ENCODE measurements at places on chromosomes 6 and 20. TPM values are rescaled to one million over a fixed set of nuclear protein-coding genes. Genes with fewer than 3 reads are reported as not detected.

DNA sequence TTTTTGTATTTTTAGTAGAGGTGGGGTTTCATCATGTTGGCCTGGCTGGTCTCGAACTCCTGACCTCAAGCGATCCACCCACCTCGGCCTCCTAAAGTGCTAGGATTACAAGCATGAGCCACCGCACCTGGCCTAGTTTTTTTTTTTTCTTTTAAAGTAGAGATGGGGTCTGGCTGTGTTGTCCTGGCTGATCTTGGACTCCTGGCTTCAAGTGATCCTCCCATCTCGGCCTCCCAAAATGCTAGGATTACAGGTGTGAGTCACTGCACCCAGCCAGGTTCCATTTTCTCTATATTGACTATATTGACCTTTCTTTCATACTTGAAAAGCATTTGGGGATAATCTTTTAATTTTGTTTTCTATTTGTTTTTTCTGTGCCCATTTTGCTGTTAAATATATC lies 13.3 kb downstream of the PANK2 start:
- peaks cover 7% of the 10 kb centered on the region for H3K36me3 ChIP-seq
- H3K4me1 ChIP-seq = peaks cover 74% of the 10 kb centered on the region
- no peak overlapping the region for H3K4me3 ChIP-seq
- no peak overlapping the region for H3K27ac ChIP-seq

DNA sequence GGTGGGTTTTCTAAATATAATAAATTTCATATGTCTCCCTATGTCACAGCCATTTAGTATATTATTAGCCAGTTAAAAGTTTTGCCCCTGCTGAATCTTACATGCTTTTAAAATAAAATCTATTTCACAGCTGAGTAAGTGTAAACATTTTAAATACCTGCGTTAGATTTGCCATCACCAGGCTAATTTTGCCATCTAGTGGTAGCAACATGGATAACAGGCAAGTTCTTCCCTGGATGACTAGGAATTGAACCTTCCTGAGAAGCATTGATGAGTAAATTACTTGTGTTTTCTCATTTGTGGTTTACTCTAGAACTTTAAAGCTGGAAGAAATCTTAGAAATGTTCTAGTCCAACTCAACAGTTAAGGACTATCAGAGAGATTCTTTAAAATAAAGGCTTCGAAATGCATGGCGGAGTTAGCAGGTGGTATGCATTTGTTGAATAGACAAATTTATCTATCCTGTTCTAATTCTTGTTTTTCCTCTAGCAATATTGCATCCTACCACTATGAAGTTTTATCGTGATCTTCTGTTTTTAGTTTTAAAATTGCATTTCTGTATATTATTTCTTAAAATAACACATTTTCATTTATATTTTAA lies 2.6 kb downstream of the PRSS35 start:
- peaks cover 39% of the 10 kb centered on the region for H3K27me3 ChIP-seq
- H3K4me1 ChIP-seq = peaks cover 7% of the 10 kb centered on the region
- no peaks in the 10 kb centered on the region for H3K36me3 ChIP-seq
- no peak overlapping the region for H3K4me3 ChIP-seq

The BFSP1 gene
- total RNA-seq = 0.19 TPM

GRCh38 chr6:136524339-136524935 lies 25.8 kb downstream of the MAP7 start:
- H3K36me3 ChIP-seq = no peaks in the 10 kb centered on the region
- DNase-seq = no peak
- H3K4me1 ChIP-seq = peaks cover 23% of the 10 kb centered on the region

DNA sequence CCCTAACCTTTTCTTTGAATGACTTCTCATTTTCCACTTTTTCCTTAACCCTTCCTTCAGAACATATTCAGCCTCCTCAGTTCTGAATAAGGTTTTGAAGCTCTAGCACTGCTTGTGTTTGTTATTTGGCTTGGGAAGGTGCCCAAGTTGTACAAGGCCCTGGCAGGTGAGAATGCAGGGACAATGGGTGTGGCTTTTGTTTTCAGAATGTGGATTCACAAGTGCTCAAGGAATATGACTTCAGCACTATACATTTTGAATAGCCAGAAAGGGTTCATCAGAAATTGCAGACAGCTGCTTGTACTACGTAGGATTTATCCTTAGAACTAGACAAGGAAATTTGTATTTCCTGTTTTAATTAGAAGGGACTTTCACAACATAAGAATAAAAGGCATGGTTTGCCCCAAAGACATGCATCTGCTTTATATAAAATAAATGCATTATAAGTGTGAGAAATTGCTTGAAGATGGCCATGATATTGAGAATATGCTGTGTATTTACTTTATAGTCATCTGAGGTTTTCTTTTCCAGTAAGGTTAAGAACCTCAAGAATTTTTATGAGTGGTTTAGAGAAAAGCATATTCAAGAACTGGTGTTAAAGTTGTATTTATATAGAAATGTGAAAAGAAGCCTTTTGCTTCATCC lies 29.3 kb upstream of the PRDM1 start:
- H3K36me3 ChIP-seq = no peaks in the 10 kb centered on the region
- H3K27me3 ChIP-seq = no peaks in the 10 kb centered on the region
- H3K4me3 ChIP-seq = no peak overlapping the region
- no peak overlapping the region for H3K27ac ChIP-seq
- DNase-seq = no peak
- H3K4me1 ChIP-seq = peaks cover 12% of the 10 kb centered on the region

GRCh38 chr6:149031859-149032598 lies 285.2 kb downstream of the UST start:
- H3K27ac ChIP-seq = peak overlapping the region; percentile 92
- H3K27me3 ChIP-seq = no peaks in the 10 kb centered on the region
- peak; percentile 37 for DNase-seq
- H3K4me3 ChIP-seq = peak overlapping the region; percentile 74
- no peaks in the 10 kb centered on the region for H3K36me3 ChIP-seq

DNA sequence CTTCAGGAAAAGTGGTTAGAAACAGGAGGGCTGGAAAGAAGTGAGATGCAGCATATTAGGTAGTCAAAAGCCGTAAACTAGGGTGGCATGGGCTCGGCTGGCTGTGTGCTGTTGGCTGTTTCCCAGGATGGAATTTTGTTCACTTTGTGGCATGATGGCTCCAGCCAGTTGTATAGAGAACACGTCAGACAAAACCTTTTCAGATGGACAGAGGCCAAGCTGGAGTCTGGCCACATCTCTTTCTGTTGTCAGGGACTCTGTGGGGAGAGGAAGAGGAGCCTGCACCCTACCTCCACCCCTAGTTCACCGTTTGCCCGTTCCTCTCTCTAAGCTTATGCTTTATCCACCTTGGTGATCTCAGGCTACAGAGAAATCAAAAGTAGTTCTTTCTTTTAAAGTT lies 22.0 kb downstream of the C6orf89 start:
- no peaks in the 10 kb centered on the region for H3K27me3 ChIP-seq
- peaks cover 16% of the 10 kb centered on the region for H3K4me1 ChIP-seq
- DNase-seq = no peak
- H3K4me3 ChIP-seq = no peak overlapping the region
- no peak overlapping the region for H3K27ac ChIP-seq

The TRIM15 gene
- 2.2 TPM for total RNA-seq

The ARMH2 gene
- not detected for total RNA-seq

DNA sequence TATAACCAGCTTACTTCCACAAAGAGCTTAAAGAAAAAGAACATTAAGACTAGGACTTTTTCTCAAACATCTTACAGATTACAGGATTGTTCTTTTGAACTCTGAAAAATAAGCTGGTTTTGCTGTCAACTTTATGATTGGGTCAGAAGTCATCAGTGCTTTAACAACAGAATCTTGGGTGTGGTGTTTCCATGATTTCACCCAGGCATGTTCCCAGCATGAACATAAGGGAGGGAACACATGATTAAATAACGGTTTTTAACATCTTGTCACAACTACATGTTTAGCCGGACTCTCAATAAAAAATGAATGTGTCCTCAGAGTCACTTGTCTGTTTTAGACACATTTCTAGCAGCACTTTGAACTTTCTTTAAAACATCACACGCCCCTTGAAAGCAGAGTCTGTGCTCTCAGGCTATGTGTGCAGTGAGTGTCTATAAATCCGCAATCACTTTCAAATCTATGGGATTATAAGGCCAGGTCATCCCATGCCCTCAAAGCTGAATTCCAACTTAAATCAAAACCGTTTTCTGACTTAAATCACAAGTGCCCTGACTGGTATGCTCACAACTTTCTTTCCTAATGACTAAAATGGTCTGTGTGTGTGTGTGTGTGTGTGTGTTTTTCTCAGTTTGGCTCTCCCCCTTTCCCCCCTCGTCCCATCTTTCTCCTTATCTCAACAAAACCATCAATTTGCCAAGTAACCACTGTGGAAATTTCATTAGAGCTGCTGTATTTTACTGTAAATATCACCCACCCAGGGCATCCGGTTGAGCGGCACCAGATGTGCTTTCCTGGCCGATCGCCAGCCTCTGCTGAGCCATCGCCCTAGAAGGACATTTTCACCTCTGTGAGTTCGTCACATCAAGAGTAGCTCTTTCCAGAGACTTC lies 216.8 kb upstream of the DTNBP1 start:
- no peaks in the 10 kb centered on the region for H3K27me3 ChIP-seq
- H3K4me3 ChIP-seq = peak overlapping the region; percentile 29
- peak; percentile 84 for DNase-seq
- no peaks in the 10 kb centered on the region for H3K36me3 ChIP-seq

The ARID1B gene
- total RNA-seq = 43.2 TPM

The C6orf52 gene
- 1.3 TPM for total RNA-seq

DNA sequence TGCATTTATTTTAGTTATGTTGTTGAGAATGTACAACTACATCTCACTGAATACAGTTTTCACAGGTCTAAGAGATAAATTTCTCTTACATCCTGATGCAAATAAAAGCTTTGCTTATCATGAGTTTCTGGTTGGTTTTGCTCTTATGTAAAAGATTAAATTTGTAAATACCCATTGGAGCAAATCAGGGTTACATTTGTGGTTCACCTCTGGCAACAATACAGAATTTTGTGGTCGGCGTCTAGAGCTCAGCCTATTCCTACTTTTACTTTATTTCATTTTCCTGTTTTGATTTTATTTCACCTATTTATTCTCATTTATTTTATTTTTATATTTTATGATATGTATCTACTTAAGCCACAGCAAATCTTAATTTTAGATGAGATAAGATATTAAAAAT lies 271.9 kb upstream of the MARCKS start:
- no peaks in the 10 kb centered on the region for H3K4me1 ChIP-seq
- H3K27ac ChIP-seq = no peak overlapping the region
- H3K36me3 ChIP-seq = no peaks in the 10 kb centered on the region
- H3K27me3 ChIP-seq = no peaks in the 10 kb centered on the region

- peak overlapping the region; percentile 95 for H3K4me3 ChIP-seq
- no peaks in the 10 kb centered on the region for H3K27me3 ChIP-seq
- peaks cover 43% of the 10 kb centered on the region for H3K4me1 ChIP-seq
- peak overlapping the region; percentile 99 for H3K27ac ChIP-seq
- peak; percentile 76 for DNase-seq
Observed at GRCh38 chr20:35663516-35664465, 909 bp downstream of the CPNE1 start.

DNA sequence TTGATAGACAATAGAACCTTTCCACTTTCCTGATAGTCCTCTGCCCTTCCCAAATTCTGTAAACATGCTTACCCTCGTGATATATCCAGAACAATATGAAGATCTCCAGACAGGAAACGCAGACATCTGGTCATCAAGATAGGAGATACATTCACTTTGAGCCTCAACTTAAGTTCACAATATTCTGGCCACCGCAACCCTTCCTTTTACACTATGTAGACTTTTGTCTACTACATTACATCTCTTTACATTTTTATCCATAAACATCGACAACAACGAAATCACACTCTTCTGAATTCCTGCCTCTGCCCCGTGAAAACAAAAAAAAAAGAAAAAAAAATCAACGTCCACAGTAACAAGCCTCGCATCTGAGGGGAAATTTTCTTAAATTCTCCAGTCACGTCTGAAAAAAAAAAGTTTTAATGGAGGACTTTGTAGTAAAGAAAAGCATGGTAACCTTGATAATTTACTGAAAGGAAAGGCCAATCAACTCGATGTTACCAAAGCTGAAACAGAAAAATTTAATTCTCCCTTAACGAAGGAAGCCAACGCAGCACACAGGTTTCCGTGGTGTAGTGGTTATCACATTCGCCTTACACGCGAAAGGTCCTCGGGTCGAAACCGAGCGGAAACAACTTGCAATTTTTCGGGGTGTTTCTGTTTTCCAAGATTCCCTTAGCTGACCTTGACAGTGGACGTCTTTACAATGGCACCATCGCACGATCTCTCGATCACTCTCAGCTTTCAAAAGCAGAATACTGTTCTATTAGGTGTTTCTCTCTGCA lies 21.8 kb downstream of the POM121L2 start:
- H3K4me1 ChIP-seq = peaks cover 15% of the 10 kb centered on the region
- peak overlapping the region; percentile 6 for H3K4me3 ChIP-seq
- peaks cover 19% of the 10 kb centered on the region for H3K36me3 ChIP-seq
- H3K27ac ChIP-seq = no peak overlapping the region

GRCh38 chr6:39962831-39963230 lies 28.6 kb upstream of the MOCS1 start:
- H3K27ac ChIP-seq = no peak overlapping the region
- no peak overlapping the region for H3K4me3 ChIP-seq
- peaks cover 21% of the 10 kb centered on the region for H3K27me3 ChIP-seq
- no peak for DNase-seq

DNA sequence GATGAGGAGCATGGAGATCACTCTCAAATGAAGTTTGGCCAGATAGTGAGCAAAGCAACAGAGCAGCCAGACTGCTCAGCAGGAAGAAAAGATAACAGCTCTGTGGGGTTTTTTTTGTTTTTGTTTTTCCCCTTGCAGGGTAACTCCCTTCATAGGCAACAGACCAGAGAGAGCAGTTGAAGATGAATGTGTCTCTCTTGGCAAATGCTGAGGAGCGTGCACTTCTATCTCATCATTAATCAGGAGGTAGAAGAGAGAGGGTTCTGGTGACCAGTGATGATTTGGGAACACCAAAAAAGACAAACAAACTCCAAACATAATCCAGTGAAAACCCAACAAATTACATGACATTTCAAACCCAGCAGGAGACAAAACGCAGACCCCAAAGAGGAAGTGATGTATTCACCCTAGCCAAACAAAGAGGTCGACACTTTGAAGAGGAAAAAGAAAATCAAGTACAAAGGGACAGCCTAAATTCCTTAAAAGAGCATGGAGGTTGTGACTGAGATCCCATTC lies 66.2 kb upstream of the RREB1 start:
- no peak overlapping the region for H3K4me3 ChIP-seq
- peaks cover 13% of the 10 kb centered on the region for H3K4me1 ChIP-seq
- no peaks in the 10 kb centered on the region for H3K27me3 ChIP-seq
- DNase-seq = no peak
- no peak overlapping the region for H3K27ac ChIP-seq

DNA sequence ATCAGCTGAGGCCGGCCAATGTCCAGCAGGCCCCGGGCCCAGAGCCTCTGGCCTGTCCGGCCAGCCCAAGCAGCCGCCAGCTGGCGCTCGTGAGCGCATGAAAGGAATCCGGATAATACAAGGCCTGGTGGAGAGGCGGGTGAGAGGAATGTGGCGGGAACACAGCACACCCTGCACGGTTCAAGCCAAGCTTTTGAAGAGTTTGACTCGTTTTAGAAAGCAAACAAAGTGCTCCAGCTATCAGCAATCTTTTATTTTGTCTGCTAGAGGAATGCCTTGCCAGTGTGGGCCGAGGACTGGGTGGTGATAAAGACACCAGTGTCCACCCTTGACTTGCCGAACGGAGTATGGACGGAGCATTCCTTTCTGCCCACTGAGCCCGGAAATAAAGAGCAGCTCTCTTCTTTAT lies 9.3 kb upstream of the NEDD9 start:
- no peak overlapping the region for H3K27ac ChIP-seq
- no peak for DNase-seq
- no peaks in the 10 kb centered on the region for H3K27me3 ChIP-seq

The DEFB124 gene
- not detected for total RNA-seq

Data from activated naive CD4-positive, alpha-beta T cell treated with anti-CD3 and anti-CD28 coated beads for 36 hours (primary cell).